ENCODE measurements at places on chromosomes 2 and 18. TPM values are rescaled to one million over a fixed set of nuclear protein-coding genes. Genes with fewer than 3 reads are reported as not detected.
A peak's percentile ranks its signal among the peaks of the same experiment; 100 is the strongest.

GRCh38 chr2:40105593-40105992 is 326.5 kb upstream of the THUMPD2 start:
- DNase-seq: no peak

DNA sequence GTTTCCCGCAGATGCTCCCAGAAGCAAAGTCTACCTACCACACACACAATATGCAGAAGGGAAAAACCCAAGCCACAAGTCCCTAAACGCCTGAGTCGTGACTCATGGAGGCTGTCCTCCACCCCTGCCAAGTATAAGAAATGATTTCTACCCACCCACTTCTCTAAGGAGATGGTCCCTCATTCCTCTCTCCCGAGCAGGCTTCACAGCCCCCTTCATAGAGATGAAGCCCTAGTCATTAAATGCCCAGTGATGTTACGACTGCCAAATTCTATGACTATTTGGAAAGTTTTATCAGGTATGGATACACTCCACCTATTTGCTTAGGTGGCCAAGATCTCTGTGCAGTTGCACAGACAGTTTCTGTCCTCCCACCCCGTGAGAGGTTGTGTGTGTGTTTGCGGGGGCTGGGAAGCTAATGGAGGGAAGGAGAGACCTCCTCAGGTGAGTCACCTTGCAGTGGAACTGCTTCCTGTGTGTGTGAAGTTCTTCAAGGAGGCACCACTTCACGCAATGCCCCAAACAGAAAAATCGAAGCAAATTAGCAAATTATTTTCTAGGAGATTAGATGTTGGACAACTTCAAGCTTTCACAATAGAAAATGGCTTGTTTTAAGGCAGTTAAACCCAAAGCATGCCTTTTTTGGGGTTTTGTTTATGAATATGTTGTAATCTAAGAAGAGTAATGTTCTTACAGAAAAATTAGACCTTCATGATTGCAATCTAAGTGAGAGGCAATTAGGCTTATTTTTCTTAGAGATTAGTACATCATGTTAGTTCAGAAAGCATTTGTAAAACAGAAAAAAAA is 175.2 kb downstream of the TGIF1 start:
- peak; percentile 94 for DNase-seq

DNA sequence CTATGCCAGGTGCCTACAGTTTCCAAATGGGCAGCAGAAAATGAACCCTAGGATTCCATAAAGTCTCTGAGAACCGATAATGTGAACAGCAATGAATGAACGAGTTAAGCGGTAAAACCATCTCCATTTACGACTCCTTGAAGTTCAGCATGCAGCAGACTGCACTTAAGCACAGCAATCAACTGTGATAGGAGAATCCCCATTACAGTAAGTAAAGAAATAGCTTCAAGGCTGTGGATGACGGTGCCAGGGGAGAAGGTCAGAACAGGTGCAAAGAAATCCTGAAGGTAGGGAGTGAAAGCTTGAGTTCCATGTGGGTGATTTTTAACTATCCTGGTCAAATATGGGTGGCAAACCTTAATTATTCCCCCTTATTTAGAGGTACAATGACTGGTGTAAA is 444.4 kb downstream of the NCKAP5 start:
- no peak for DNase-seq

- no peak for DNase-seq
Measured at GRCh38 chr2:393711-394696, 106.1 kb upstream of the ALKAL2 start.

HOXD10 gene
- 58.7 TPM for total RNA-seq

DNA sequence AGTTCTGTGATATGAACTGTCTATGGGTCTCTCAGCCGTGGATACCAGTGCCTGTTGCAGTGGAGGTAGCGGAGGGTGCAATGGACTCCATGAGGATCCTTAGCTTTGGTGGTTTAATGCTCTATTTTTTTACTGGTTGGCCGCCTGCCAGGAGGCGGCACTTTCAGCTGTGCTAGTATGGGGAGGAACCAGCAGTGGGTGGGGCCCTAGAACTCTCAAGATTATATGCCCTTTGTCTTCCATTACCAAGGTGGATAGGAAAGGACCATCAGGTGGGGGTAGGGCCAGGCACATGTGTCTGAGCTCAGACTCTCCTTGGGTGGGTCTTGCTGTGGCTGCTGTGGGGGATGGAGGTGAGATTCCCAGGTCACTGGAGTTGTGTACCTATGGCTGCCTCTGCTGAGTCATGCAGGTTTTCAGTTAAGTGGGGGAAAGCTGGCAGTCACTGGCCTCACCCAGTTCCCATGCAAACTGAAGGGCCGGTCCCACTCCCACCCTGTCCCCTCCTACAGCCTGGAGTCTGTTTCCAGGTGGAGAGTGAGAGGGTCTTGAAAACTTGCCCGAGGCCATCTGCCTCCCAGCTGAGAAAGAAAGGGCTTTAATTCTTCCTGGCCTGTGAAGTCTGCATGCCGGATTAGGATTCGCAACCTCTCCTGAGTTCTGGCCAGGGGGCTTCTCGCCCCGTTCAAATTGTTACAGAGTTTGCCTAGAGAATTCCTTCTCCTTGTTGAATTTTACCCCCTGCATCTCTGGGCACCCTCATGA is 14.5 kb downstream of the KCNS3 start:
- no peak for DNase-seq

DNA sequence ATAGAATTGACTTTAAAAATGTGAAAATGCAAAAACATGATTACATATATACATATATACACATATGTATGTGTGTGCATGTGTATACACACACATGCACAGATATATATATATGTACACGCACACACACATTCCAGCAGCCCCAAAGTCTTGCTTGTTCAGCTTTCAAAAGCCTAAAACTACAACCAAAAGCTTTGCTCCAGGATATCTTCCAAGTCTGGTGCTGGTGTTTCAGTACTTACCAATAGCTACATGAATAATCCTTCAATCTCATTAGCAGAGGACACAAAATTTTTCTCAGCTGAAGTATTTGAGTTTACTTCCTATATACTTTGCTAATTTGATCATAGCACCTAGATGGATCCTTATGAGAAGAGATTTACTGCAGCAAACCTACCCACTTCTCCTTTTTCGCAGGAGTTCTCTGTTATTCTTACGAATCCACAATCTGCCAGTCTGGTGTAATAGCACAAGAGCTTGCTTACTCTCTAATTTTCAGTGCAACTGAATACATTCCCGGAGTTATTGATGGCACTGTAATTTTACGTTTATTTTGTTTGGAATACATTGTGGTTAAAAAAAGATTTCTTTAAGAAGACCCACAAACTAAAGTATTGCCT is 553.3 kb downstream of the ARHGAP15 start:
- DNase-seq: no peak

GRCh38 chr2:235639428-235639773 is 145.6 kb downstream of the AGAP1 start:
- DNase-seq: peak; percentile 93

DNA sequence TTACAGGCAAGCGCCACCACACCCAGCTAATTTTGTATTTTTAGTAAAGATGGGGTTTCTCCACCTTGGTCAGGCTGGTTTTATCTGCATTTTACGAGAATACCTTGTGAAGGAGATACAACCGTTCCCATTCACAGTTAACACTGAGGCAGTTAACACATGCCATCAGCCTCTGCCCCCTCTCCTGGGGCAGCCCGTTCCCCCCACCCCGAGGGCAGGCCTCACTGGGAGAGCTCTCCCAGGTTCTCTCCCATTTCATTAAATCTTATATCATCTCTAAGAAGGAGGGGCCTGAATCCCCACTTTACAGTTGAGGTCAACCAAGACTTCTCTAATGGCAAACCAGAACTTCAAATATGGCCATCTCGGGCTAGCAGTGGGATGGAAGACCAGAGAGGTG is 95.0 kb upstream of the ST3GAL5 start:
- no peak for DNase-seq

- no peak for DNase-seq
Measured at GRCh38 chr2:151762694-151763093, 28.4 kb upstream of the NEB start.

Data from fibroblast of villous mesenchyme (primary cell).